ENCODE measurements at places on chromosomes 5 and 9. TPM values are rescaled to one million over a fixed set of nuclear protein-coding genes. Genes with fewer than 3 reads are reported as not detected.

ARSI gene
- 0.31 TPM for total RNA-seq

FAM219A gene
- 23.1 TPM for total RNA-seq

MYMK gene
- total RNA-seq, result not detected

IGFBPL1 gene
- 67.1 TPM for total RNA-seq

GPR150 gene
- not detected for total RNA-seq

ACTBL2 gene
- not detected for total RNA-seq

BTNL8 gene
- not detected for total RNA-seq

SEMA6A gene
- total RNA-seq, result 24.2 TPM

Measured in occipital lobe (tissue), 3 donors.